Left kidney (tissue), 8 donors: ENCODE measurements at places on chromosomes 1 and 21. TPM values are rescaled to one million over a fixed set of nuclear protein-coding genes. Genes with fewer than 3 reads are reported as not detected.

The RPS6KA1 gene
- polyA plus RNA-seq: 22.1 TPM

The MYCL gene
- polyA plus RNA-seq: 7.1 TPM

The LCE3E gene
- not detected for polyA plus RNA-seq

The CYP4B1 gene
- 2.2 TPM for polyA plus RNA-seq

The MMP23B gene
- 14.9 TPM for polyA plus RNA-seq

The ATP6V1G3 gene
- polyA plus RNA-seq: 3.2 TPM

The NHLH1 gene
- 0.22 TPM for polyA plus RNA-seq

The S1PR1 gene
- polyA plus RNA-seq: 15.6 TPM

The ZFP69 gene
- 10.0 TPM for polyA plus RNA-seq

The NR5A2 gene
- 2.0 TPM for polyA plus RNA-seq

The CDC42BPA gene
- 47.2 TPM for polyA plus RNA-seq

The S100A10 gene
- 190 TPM for polyA plus RNA-seq

The HTR6 gene
- 1.6 TPM for polyA plus RNA-seq

The DNM3 gene
- 3.9 TPM for polyA plus RNA-seq

The MCM3AP gene
- 103 TPM for polyA plus RNA-seq

The TRIM67 gene
- polyA plus RNA-seq: 0.15 TPM

The PTBP2 gene
- 65.3 TPM for polyA plus RNA-seq

The F3 gene
- 51.1 TPM for polyA plus RNA-seq

The RHBG gene
- polyA plus RNA-seq: 16.0 TPM

The OR2T29 gene
- not detected for polyA plus RNA-seq

The SPATA1 gene
- 4.2 TPM for polyA plus RNA-seq

The S100B gene
- polyA plus RNA-seq: 3.2 TPM

The TFF2 gene
- not detected for polyA plus RNA-seq

The LYST gene
- 13.9 TPM for polyA plus RNA-seq

The PAX7 gene
- polyA plus RNA-seq: not detected

The DNAJC6 gene
- polyA plus RNA-seq: 6.6 TPM

The CA14 gene
- polyA plus RNA-seq: 9.6 TPM

The TMCC2 gene
- polyA plus RNA-seq: 6.3 TPM

The SPATA46 gene
- 2.2 TPM for polyA plus RNA-seq

The PPP2R5A gene
- polyA plus RNA-seq: 35.1 TPM

The ALPL gene
- 40.2 TPM for polyA plus RNA-seq
